ENCODE measurements at places on chromosomes 7 and 10.

DNA sequence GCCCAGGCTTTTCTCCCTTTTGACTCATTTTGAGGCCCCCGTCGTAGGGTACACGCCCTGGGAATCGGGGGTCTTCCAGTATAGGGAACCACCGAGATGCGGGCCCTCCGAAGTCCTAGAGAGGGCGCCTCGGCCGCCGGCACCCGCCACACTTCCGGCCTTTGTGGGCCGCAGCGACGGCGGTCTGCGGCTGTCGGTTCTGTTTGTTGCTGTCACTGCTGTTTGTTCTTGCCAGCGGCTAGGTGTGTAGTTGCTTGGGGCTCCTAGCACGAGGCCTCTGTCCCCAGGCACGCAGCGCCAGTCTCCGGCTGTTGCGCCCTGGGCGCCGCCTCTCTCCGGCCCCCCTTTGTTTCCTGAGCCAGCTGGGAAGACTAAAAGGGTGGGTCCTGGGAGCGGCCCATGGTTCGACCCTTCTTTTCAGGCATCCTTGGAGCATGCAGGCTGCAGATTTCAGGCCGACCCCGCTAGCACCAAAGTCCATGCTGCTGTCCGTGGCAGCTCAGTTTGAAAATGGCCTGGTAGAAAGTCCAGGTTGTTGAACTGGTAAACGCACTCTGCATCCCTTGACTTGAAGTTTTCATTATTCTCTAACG is 17.8 kb upstream of the ZKSCAN1 start:
- peak; percentile 71 for DNase-seq

DNA sequence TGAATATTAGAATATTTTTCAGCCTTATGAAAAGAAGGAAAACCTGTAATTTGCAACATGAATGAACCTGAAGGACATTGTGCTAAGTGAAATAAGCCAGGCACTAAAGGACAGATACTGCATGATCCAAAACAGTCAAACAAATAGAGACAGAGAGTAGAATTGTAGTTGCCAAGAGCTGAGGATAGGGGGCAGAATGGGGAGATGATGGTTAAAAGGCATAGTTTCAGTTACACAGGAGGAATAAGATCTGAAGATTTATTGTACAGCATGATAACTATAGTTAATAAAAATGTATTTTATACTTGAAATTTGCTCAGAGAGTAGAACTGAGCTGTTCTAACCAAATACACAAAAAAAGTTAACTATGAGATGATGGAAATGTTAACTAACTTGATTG is 149.0 kb upstream of the TMEM106B start:
- no peak for DNase-seq

DNA sequence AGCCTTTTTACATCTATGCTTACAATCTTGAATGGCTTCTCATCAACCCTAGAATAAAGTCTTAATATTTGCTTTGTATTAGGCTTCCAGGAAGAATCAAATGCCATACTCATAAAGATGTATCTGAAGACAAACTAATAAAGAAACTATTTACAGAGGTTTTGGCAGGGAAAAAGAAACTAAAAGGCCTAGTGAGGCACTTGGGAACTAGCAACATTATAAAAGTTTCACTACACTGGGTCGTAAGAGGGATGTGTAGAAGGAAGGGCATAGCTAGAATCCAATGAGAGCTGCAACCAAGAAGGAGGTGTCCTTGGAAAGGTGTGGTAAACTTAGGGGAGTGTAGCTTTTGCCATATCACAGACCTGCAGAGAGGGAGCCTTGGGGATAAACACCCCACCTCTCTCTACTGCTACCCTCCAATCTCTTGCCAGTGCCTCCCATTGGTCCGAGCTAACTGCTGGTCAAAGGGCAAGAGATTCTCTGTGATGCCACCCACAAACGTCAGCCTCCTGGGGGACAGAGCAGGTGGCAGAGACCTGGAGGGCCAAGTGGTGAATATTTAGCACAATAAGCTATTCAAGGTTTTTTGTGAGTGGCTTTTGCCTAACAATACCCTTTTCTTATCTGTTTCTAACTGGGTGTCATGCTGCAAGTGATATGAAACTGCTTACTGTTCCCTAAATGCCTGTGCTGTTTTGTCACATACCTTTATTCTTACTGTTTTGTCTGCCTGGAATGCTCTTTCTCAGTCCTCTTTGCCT is 60.7 kb downstream of the CPED1 start:
- DNase-seq, result no peak

GRCh38 chr7:4689151-4689550 is 7.1 kb downstream of the FOXK1 start:
- DNase-seq, result no peak

DNA sequence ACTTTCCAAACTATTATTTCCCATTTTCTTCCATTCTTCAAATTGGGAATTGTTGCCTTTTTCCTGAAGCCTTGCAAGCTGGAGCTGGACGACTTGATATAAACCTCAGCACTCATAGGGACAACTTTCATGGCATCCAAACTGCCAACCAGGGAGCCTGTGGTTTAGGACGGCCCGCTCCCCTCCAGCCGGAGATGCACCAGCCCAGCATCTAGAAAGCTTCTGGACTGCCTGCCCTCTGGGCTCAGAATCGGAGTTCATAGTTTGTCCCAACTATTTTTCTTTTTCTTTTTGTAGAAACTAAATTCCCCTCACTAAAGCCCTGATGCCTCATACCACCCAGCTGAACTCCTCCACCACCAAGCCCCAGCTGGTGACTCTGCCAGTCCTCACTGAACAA is 200.3 kb downstream of the DNAJB6 start:
- DNase-seq, result no peak

- no peak for DNase-seq
Observed at GRCh38 chr7:151134743-151135524, 32.6 kb downstream of the GBX1 start.

GRCh38 chr7:147245274-147245673 is 1128.7 kb downstream of the CNTNAP2 start:
- no peak for DNase-seq

DNA sequence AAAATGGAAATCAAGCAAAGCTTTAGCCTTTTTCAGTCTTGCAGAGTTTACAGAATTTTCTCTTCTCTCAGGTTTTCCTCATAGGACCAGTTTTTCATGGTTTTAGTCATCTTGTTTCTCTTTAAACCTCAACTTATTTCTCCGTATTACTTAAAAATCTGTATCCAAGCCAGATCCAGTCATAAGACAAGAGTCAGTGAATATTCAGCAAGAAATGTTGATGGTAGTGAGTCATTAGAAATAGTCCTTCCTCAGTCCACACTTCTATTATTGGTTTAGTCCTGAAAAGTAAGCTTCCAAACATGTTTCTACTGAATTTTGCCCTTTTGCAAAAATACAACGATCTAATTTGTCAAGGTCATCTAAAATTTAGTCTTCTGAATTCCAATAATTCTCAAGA is 107.0 kb downstream of the VIM start:
- no peak for DNase-seq

- no peak for DNase-seq
Observed at GRCh38 chr7:70764701-70765208, 367.2 kb upstream of the GALNT17 start.

- no peak for DNase-seq
Observed at GRCh38 chr7:8939446-8939845, 506.0 kb downstream of the NXPH1 start.

- DNase-seq, result no peak
Observed at GRCh38 chr7:48245751-48246472, 74.7 kb downstream of the ABCA13 start.

- DNase-seq, result no peak
Observed at GRCh38 chr10:22219308-22219707, 1.5 kb upstream of the EBLN1 start.

Measured in right hindlimb (tissue), 1 donor.